ENCODE measurements at places on chromosomes 13 and 19.

DNA sequence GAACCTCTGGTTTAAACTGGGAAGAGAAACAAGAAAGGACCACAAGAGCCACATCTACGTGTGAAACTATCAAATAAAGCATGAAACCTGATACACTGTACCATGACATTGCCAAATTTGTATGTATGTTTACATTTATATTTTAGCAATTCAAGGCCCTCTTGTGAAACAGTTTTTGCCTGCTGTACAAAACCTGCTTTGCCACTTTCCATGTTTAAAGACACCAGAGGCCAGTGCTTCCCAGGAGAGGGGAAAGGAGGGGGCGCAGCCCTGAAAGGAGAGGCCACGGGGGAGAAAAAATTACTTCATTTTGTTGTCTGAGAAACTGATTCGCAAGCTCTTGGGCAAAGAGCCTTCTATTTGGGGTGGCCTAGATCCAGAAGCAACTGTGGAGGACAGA lies 124.8 kb downstream of the DCLK1 start:
- DNase-seq, result no peak

DNA sequence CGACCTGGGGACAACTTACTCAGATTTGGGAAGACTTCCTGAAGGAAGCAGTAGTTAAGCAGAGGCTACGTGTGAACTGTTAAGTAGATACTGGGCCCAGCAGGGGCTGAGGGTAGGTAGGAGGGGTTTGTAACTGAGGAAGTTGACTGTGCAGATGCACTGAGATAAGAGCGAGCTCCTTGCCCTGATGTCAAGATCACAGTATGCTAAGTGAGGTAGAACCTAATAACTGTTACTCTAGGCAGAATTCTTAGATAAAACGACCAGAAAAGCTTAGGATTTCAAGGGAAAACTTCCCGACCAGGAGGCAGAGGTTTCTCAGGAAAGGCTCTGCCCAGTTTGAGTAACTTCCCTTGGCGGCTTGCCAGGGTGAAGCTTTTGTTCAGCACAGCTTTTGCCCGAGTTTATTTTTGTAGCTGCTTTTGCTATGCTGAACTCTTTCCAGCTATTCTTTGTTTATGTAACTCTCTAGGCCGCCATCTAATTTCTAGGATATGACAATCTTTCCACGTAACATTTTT lies 632.1 kb downstream of the DIAPH3 start:
- DNase-seq, result peak; percentile 33

GRCh38 chr13:40895227-40896184 lies 106.1 kb downstream of the SLC25A15 start:
- DNase-seq, result no peak

DNA sequence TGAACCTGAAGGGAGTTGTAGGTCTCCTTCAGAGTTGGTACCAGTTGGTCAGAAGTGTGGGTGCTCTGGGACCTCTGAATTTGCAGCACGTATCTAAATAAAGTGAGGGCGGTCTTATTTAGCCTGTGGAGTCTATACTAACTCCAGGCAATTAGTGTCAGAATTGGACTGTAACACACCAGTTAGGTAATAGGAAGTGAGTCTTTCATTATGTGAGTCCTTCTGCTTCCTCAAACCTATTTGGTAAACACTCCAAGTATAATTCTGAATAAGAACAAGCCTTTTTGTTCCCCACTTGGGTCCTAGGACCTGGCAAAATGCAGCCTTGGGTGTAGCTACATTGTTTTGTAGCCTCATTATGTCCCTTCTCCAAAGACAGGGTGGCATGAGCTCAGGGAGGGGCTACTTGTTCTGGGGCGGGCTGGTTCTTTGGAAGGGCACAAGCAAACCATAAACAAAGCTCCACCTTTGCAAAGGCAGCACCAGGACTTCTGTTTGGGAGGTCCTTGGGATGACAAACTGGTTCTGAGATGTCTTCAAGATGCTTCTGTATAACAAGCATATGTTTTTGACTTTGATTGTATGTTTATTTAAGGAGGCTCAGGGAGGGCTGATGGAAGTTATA lies 418.0 kb downstream of the ZNF536 start:
- DNase-seq, result peak; percentile 51

GRCh38 chr19:30634996-30635975 lies 263.1 kb downstream of the ZNF536 start:
- DNase-seq, result no peak

DNA sequence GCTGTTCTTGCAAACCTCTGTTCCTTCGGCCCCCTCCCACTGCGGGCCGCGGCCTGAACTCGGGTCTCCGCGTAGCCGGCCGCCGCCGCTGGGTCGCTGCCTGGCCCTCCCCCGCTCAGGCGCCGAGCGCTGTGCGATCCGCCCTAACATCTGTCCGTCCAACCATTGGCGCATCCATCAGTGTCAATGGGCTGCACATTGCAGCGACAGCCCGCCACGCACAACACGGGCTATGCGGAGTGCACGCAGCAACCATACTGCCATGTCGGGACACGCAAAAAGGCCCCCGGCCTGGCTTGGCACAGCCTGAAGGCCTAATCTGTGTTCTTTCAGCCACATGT lies 2.6 kb upstream of the TSHZ3 start:
- DNase-seq, result no peak

GRCh38 chr13:111492958-111493357 lies 172.5 kb downstream of the TEX29 start:
- no peak for DNase-seq

GRCh38 chr13:31074756-31075155 lies 86.9 kb downstream of the HSPH1 start:
- peak; percentile 3 for DNase-seq

DNA sequence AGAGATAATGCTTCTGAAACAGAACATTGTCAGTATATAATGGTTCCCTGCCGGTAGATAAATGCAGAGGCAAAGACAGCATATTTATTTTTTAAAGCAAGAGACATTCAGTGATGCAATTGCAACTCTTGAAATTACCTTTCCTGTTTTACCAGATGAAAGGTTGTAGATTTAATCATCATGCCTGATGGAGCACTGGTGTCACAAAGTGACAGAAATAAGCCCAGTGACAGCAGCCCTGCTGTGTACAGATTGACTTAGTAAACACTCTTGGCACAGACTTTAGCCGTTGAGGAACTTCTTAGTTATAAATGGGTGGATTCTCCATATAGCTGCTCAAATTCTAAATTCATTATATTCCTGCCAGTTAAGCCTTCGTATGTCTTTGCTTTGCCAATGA lies 172.5 kb downstream of the ITGBL1 start:
- DNase-seq, result peak; percentile 7

- peak; percentile 40 for DNase-seq
Observed at GRCh38 chr19:44620667-44621066, 7.3 kb downstream of the IGSF23 start.

DNA sequence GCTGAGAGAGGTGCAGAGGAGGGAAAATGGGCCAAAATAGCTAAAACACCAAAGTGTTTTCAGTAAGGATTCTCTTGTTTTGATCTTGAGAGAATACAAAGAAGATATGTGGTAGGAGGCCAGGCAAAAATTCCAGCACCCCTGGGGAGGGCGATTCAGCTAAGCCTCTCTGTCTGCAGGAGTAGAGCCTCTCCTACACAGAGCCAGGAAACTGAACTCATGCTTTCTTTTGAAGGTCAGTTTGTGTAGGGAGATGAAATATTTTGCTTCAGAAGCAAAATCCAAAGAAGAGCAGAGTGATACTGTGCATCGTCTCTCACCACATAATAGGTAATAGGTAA lies 565.0 kb downstream of the FGF9 start:
- no peak for DNase-seq

GRCh38 chr19:56670961-56671612 lies 470 bp downstream of the ZNF835 start:
- DNase-seq, result no peak

- no peak for DNase-seq
Observed at GRCh38 chr13:34964558-34964957, 22.5 kb downstream of the NBEA start.

DNA sequence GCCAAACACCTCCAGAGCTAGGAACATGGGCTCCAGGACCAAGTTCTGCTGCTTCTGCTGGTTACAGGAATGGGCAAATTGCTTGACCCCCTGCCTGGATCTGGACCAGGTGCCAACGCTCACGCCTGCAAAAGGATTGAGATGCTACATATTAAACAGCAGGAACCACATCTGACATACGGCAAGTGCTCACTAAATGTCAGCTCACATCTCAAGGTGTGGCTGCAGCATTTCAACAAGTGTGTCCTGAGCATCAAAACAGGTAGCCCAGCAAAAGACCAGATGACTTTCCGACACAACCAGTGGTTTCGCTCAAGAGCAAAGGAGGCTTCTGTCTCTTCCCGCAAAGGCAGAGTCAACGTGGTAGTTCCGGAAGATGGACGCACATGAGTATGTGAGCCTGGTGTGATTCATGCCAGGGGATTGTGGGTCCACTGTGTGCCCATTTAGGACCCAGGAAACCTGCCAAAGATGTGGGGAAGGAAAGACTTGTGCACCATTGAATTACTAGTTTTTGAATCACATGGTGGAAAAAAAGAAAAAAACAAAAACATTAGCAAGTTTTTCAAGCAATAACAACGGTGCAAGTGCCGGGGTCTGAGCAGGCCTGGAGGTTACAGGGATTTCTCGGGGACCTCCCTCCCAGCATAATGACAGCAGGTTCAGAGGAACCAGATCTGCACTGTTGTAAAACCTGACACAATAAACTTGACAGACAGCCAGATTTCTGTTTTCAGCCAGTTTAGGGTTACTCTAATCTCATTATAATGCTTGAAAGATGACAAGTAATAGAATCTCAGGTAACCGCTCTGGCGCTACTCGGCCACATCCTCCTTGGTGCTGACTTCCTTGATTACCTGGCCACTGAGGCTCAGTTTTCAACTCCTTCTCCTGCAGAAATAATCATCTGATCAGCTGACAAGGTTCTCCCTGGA lies 77.9 kb downstream of the SOX1 start:
- no peak for DNase-seq

- DNase-seq, result no peak
Observed at GRCh38 chr13:29500386-29500785, 95.1 kb downstream of the SLC7A1 start.

DNA sequence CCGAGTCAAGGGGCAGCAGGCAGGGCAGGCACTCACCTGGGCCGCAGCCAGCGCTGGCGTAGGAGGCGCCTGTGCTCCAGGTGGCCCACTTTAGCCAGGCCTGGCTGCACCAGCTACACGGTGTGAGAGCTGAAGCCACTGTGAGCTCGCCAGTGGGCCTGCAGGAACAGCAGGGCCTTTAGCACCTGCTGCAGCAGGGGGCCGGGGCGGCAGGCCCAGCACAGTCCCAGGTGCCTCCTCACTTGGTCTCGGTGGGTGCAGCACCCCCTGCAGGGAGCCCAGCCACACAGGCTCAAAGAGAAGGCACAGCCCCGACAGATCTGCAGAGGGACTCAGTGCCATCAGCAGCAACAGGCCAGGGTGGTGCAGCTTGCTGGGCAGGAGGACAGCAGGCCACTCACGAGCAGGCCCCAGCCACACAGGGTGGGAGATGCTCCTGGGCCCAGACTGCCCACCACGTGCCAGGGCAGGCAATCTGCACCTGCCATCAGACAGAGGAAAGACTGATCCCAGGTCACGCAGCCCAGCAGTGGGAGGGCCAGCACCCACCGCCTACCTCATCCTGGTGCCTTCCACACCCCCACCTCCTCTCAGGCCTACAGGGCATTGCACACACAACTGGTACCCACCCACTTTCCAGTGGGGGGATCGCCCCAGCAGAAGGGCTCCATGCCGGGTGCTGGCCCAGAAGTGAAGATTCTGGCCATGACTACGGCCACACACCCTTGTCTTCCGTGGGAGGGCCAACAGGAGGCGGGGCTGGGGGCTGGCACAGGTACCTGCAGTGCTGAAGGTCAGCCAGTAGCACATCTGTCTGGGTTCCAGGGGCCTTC lies 15.8 kb downstream of the ARHGAP33 start:
- DNase-seq, result no peak

DNA sequence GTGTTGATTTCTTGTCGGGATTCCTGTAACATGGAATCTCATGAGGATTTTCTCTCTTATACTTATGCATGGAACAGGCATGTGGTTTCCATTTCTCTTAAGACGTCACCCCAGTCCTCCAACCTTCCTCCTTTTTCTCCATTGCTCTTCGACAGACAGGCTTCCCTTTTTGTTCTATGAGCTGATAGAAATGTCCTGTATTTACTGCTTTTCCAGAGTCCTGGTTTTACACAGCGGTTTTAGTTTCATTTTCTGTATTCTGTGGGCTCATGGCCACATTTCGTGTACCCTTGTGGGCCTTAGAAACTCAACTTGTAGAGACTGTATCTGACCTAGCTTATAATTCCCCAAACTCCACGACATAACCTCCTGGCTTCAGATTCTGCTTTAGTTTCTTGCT lies 113.1 kb downstream of the PAN3 start:
- peak; percentile 54 for DNase-seq

- no peak for DNase-seq
Observed at GRCh38 chr13:62035981-62036380, 620.3 kb upstream of the PCDH20 start.

GRCh38 chr13:21240586-21240985 lies 64.1 kb downstream of the MRPL57 start:
- peak; percentile 49 for DNase-seq

DNA sequence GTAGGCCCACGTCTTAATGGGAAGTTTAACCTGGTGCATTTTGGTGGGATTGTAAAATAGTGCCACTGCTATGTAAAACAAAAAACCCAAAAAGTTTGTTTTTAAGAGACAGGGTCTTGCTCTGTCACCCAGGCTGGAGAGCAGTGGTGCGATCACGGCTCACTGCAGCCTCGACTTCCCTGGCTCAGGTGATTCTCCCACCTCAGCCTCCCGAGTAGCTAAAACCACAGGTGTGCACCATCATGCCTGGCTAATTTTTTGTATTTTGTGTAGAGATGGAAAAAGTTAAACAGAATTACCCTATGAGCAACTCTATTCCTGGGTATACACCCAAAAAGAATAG lies 820 bp upstream of the REXO1 start:
- no peak for DNase-seq

DNA sequence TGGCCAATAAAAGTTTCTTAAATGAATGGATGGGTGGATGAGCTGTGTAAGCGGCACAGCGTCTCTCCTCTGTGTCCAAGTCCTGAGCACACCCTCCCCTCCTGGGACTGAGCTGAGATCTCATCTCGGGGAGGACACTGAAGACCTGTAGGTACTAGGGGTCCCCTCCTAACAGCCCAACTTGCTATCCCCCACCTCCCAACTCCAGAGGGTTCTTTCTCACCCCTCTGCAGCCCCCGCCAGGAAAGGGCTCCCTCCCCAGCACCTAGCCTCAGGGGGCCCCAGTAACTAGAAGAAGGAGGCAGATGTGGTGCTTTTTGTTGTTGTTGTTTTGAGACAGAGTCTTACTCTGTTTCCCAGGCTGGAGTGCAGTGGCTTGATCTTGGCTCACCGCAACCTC lies 1.1 kb upstream of the NANOS3 start:
- no peak for DNase-seq

- no peak for DNase-seq
Observed at GRCh38 chr13:40408602-40409001, 257.8 kb downstream of the FOXO1 start.

- DNase-seq, result no peak
Observed at GRCh38 chr13:22497991-22498780, 682.6 kb upstream of the SGCG start.

Measured in inflammatory macrophage (primary cell).